ENCODE measurements at places on chromosomes 6 and 20.

DNA sequence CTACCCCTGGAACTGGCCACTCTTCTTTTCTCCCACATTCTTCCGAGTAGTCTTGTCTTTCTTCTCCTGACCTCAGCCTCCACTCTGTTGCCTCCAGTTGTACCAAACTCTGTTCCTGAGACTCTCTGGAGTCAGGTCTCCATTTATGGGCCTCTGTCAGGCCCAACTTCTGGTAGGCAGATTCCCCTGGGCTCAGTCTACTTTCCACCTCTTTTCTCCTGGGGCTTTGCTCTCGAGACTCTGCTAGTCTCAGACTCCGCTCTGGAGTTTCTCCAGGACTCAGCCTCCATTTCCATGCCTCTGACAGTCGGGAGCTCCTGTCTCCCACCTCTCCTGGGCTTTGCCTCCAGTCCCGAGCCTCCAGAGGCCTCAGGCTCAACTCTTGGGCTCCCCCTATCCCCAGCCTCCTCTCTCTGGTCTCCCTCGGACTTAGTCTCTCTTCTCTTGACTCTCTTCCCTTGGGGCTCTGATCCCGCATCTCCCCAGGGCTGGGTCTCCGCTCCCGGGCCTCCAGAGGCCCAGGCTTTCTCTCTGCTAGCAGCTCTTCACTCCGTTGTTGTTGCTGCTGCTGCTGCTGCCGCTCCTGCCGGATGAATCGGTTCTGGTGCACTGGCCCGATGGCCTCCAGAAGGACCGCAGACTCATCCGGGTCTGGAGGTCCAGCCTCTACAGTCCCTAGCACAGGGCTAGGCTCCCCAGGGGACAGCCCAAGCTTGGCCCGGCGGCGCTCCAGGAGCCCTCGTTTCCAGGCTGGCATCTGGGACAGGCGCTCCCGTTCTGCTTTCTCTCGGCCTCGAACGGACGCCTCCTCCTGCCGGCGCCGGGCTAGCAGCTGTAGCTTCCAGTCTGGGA lies 1.1 kb downstream of the PPP1R18 start:
- no peak for DNase-seq

- DNase-seq, result no peak
These were observed 8.6 kb downstream of the PNLDC1 start for GRCh38 chr6:159808647-159809046.

GRCh38 chr20:36454698-36455427 lies 86.5 kb upstream of the MYL9 start:
- no peak for DNase-seq

DNA sequence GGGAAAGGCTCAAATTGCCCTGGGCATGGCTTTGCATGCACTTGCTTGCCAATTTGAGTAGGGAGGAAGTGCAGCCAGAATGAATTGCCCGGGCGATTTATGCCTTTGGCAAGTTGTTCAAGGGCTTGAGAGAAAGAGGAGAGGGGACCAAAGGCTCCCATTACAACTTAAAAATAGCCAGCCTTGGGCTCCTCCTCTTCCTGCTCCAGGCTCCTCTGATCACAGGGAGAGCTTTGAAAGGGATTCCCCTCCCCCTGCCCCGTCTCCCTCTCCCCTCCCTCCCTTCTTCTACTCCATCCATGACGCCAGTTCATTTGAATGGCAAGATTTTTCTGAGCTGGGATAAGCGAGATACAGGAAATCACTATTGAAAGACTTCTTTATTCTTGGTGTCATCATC lies 304.9 kb upstream of the JAG1 start:
- no peak for DNase-seq

DNA sequence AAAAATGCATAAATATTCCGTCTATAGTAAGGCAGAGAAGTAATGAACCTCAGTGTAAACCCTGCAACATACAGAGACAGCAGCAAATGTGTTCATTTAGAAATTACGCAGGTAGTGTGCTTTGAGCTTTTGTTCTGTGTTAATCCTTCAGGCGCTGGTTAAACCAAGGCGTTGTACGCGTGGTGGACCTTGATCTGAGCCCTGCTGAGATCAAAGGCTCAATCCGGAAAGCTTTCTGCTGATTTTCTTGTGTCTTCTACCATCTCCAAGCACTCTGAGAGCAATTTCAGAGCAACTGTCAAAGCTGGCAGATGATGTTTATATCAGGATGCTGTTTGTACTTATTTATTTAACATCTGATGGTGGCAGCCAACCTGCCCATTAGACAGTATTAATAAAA lies 382.8 kb downstream of the CDH26 start:
- DNase-seq, result no peak

DNA sequence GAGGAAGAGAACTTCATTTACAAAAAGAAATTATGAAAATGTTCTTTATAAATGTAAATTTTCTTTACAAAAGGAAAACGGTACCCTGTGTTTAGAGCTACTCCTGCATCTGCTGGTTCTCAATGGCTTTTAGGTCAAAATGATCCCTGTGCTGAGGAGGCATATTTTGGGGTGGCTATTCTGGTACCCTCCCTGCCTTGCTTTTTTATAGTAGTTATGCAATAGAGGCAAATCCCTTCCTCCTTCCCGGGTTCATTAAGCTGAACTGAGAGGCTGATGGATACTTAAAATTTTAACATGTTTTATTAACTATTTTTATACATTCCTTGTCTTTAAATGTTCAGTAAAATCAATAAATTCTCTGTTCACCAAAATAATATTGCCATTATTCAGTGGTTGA lies 38.9 kb downstream of the KLHL32 start:
- no peak for DNase-seq

GRCh38 chr6:53066077-53066417 lies 843 bp downstream of the FBXO9 start:
- peak; percentile 43 for DNase-seq

GRCh38 chr6:111556004-111556403 lies 49.7 kb downstream of the TRAF3IP2 start:
- no peak for DNase-seq

GRCh38 chr20:38152621-38153221 lies 12.3 kb downstream of the TGM2 start:
- DNase-seq, result no peak

DNA sequence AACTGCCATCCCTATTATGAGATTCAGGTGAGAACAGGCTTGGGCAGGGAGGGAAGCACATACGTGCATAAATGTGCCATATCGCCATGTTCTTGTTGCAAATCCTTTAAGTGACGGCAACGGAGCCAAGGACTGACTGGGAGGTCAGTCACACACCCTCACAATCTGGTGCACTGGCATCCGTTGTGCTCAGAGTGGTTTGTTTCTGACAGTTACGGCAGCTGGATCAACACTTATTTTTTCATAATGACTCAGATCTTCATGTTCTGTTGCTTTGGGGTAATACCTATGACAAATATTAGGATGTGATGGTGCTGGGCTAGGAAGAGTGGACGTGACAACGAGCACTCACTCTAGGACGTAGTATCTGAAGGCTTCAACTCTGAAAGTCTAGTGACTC lies 56.2 kb upstream of the PREP start:
- DNase-seq, result no peak

DNA sequence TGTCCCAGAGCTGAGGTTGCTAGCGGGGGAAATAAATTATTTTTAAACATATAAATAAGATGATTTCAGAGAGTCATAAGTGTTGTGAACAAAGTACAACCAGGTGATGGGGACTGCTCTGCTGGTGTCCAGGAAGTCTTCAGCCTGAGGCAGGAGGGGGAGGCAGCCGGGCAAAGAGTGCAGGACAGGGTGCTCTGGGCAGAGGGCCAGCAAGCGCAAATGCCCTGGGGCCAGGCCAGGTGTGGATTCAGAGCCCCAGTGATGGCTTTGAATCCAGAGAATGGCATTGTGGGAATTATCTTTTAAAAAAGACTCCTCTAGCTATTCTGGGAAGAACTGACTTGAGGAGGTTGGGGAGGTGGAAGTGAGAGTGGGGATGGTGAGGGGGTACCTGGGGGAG lies 1.6 kb downstream of the CLPSL1 start:
- DNase-seq, result no peak

DNA sequence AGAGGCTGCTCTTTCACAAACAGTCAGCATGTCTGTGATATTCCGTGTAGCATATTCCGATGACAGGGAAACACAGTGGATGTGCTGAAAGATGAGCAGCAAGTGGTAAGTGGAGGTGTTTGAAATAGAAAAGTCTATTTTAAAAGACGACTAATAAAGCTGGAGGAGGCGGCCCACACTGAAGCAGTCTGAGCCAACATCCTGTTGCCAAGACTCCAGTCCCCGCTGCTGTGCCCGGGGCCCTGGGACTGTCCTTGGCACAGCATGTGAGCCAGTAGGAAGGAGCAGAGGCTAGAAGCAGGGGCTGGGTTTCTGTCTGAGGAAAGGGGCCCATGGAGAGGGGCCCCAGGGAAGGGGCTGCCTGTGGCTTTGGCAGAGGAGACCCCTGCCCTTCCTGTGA lies 351.5 kb upstream of the CHD6 start:
- DNase-seq, result no peak

- no peak for DNase-seq
These were observed 21.2 kb downstream of the ATXN1 start for GRCh38 chr6:16740097-16740496.

DNA sequence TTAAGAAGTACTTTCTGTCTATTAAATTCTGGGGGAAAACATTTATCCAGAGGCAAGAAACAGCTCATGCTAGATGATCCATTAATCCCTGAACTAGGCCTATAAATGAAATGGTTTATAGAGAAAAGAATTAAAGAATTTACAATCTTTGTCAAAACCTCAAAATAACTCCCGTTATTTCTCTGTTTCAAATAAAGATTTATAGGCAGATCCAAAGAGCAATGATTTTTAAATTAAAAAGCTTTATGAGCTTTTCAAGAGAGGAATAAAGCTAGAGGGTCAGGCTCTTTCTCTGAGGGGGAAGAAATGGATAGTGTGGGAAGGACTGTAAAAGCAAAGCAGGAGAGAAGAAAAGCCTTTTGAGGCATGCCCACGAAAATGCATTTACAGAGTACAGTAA lies 82.5 kb upstream of the OGFRL1 start:
- DNase-seq, result no peak

GRCh38 chr6:43781941-43782704 lies 12.1 kb downstream of the VEGFA start:
- no peak for DNase-seq

DNA sequence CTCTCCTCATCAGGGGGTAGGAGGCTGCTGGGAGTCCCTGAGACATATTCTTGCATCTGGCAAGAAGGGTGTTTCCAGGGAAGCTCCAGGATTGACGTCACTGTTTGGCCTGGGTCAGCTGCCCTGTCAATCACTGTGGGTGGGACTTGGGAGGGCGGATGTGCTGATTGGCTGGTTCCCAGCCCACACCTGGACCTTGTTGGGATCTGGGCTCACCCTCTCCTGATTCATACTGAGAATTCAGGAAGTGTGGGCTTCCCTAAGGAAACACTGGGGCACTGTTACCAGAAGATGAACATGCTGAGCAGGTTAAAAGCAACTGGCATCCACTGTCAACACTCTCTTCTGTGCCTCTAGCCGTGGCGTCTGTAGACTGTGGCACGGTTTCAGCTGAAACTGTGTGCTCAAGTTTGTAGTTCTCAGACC lies 36.5 kb downstream of the CDH26 start:
- DNase-seq, result no peak

DNA sequence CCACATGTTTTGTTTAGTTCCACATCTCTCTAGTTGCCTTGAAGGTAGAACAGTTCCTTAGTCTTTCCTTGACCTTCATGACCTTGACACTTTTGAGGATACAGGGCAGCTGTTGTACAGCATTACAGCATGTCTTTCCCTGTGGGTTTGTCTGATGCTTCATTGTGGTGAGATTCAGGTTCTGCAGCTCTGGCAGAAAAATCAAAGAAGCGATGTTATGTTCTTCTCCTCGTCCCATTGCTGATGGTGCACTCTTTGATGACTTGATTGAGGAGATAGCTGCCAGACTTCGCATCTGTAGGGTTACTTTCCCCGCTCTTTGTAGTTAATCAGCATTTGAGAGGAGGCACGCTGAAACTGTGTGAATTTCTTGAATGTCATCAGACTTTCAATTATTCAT lies 12.0 kb downstream of the CEBPB start:
- no peak for DNase-seq

DNA sequence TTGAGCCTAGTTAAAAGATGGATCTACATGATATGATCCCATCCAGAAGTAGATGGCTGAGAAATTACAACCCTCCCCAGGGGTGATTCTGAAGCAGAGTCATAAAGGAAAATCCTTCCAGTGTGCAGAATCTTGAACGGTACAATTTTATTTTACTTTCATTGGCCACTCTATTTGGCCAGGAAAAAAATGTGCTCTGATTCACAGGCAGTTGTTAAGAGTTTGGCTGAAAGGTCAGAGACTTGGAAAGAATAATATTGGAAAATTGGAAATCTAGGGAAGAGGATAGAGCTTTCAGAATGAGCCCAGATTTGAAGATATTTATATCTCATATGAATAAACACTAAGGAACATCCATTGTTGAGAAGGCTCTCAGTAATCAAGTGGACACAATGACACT lies 1299.3 kb upstream of the GJE1 start:
- no peak for DNase-seq

- no peak for DNase-seq
These were observed 231.2 kb upstream of the ZFP64 start for GRCh38 chr20:52422574-52423336.

- DNase-seq, result no peak
These were observed 35.2 kb downstream of the JPH2 start for GRCh38 chr20:44151621-44152416.

GRCh38 chr6:24919056-24919892 lies 16.5 kb downstream of the RIPOR2 start:
- DNase-seq, result no peak

DNA sequence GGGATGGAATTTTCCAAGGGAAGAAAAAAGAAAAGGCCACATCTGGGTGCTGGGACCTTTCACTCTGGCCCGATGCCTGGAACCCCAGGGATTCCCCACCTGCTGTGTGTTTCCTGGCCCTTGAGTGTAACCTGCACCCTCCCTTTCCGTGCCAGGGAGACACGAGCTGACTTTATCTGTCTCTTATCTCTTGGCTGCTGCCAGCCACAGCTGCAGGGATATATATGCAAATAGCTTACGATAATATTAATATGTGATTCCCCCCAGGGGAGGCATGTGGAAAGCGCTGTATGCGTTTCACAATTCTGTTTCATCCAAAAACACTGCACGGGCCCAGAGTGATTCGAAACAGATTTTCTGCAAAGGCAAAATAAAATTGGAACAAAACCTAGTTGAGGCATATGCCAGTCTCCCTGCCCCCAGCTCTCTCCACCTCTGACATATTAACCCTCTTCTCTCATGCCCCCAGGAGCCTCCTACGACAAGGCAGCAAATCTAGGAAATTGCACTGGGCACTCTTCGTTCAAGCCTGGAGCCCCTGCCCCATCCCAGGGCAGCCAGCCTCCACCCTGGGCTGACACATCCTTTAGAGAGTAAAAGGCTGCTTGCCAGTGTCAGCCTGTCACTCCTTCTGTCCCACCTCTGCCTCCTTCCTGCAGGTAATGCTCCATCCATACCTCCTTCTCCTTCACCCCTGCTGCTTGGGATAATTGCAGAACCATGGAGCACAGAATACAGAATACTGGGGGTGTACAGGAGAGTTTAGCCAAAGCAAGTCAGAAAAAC lies 1.3 kb downstream of the RIPOR3 start:
- DNase-seq, result no peak

GRCh38 chr20:46378412-46379009 lies 27.9 kb downstream of the ELMO2 start:
- DNase-seq, result no peak

GRCh38 chr6:41645007-41645618 lies 6.8 kb downstream of the MDFI start:
- DNase-seq, result no peak

Measured in activated naive CD4-positive, alpha-beta T cell treated with anti-CD3 and anti-CD28 coated beads, Interleukin-2, amount 50 U/mL, for 16 hours (primary cell).